ENCODE measurements at places on chromosomes 12 and 14.

DNA sequence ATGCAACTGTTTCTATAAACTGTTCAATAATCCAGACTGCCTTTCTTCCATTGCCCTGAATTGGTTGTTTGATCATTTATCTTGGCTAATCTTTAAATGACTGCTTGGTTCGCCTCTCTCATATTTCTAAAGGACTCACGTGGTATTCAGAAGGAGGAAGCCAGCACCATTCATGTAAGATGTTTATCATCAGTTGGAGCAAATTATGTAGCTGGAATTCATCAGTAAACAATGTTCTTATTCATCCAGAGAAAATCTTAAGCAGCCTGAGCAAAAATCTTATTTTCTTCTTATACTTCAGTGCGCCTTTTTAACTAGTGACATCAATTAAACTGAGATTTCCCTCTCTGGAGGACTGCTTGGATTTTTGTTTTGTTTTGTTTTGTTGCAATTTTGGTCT is 538.7 kb upstream of the TMEM132C start:
- DNase-seq, result no peak

GRCh38 chr14:23094666-23095195 is at the start of gene ACIN1:
TSS of gene ACIN1 (minus strand) at chr14:23095136. CDS start at chr14:23095112, 24 bp downstream.
- DNase-seq, result peak; percentile 83

DNA sequence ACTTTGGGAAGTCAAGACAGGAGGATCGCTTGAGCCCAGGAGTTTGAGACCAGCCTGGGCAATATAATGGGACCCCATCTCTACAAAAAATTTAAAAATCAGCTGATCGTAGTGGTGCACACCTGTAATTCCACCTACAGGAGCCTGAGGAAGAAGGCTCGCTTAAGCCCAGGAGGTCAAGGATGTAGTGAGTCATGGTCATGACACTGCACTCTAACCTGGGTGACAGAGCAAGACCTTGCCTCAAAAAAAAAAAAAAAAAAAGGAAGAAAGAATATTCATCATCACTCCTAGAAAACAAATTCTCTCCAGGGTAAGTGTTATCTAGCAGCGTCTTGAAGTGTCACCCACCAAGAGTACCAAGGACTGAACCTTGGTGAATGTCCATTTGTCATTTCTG is 34.2 kb upstream of the PLXNC1 start:
- no peak for DNase-seq

DNA sequence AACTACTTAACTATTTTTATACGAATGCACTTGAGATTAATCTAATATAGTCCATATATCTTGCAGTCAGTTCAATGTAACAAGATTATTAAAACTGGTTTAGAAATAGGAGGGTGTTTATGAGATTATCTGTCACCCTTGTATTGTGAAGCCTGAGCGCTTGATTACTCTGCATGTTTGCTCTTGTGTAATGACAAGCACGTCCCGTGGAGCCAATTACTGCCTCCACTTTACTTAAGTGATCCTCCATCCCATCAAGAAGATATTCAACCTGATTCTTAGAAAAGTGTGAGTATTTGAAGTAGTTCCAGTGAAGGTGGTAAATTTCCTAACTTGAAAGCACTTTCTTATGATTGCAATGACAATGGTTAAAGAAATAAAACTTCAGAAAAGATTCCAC is 415.2 kb upstream of the GARIN6 start:
- DNase-seq, result no peak

- DNase-seq, result no peak
Observed at GRCh38 chr12:104643093-104643818, 186.5 kb downstream of the CHST11 start.

- DNase-seq, result peak; percentile 40
Observed at GRCh38 chr12:6724409-6724797, 557 bp downstream of the COPS7A start.

GRCh38 chr14:68539241-68539737 is 253.6 kb downstream of the ZFP36L1 start:
- no peak for DNase-seq

DNA sequence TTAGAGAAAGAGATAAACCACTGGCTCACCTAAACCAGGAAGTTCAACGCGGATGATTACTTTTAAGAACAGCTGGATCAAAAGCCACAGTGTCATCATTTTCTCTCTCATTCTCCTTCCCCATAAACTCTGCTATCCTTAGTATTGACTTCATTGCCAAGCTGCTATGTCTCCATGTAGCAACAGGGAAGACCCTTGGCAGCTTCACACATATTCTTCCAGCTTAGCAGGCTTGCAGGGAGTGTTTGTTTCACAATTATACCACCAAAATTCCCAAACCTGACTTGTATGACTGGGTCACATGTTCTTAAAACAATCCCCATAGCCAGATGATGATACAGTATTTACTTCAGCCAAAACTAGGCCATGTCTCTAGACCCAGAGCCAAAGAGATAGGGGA is 235.5 kb downstream of the PAWR start:
- no peak for DNase-seq

DNA sequence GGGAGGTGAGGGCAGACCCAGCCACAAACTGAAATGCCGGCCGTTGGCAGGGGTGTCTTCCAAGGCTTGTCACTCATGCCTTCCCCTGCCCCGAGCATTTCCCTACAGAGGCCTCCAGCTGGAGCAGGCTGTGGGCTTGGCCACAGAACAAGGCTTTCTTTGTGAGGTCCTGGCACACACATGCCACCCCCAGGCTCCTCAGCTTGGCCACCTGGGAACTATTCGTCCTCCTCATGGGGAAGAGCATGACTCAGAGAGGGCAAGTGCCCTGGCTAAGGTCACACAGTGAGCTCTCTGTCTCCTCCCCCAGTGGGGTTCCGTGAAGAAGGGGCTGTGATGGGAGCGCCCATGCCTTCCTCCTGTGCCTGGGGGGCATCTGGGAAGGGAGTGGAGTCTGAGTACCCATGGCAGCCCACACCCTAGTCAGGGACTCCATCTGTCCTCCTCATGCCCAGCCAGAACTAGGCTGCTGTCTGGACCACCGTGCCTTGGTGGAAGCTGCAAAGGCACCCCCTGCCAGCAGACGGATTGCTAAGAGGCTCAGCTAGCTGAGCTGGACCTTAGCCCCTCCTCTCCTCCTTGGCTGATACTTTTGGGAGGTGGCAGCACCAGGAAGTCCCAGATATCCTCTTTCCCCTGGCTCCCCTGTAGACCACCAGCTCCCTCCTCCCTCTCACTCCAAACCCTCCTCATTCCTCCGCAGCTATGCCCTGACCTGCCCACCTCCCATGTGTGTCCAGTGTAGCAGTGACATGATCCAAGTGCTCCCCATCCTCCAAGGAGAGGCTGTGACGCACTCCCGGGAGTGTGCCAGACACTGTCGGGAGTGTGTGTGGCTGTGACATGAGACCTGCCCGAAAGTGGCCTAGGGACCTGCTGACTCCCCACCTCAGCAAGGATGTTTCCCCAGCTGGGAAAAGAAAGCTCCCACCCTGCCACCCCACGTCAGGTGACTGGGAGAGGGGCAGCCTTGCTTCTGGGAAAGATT is 21.4 kb downstream of the ABCB9 start:
- DNase-seq, result peak; percentile 86

DNA sequence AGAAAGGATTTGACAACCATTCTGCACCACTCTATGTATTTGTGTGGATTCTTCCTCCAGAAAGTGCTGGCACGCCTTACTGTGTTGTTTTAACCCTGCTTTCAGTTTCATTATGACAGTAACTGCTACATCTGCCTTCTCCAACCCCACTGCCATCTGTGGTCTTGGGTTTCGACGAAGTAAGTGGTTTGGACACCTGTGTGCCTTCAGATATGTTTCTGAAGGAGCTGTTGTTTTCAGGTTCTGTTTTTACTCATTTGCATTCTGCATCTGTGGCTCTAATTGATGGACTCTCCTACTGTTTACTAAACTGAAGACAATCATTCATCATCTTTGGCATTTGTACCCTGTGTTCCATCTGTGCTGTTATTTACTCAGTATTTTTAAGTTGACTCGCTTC is 4.1 kb downstream of the TSHR start:
- DNase-seq, result no peak

DNA sequence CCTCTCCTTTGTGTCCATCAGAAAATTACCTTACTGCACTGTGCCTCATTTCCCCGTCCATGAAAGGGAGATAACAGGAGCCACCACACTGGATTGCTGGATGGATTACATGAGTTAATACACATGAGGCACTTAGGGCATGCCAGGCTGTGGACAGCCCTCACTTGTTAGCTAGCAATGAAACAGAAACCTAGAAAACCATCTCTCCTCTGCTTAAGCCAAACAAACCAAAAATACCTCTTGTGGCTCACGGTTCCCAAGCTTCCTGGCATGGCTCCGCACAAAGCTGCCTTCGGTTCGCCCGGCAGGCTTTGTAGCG is 660 bp upstream of the HCFC2 start:
- DNase-seq, result peak; percentile 49

- DNase-seq, result no peak
Observed at GRCh38 chr12:106863189-106863588, 88.7 kb downstream of the RIC8B start.

DNA sequence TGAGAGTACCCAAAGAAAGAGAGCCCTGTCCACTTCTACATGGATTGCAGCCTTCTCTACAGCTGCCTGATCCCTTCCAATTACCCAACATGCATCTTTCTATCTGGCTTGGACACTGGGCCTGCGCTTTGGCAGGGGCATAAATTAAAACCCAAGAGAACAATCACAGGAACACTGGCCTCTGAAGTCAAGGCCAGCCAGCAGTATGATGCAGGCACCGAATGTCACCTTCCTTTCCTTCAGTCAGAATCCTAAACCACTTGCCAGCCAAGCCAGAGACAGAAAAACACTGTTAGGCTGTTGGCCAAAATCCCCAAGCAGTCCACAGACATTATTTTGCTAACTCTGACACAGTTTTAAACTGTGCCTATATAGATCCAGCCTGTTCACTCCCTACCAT is 113.7 kb downstream of the DUSP6 start:
- DNase-seq, result no peak

GRCh38 chr12:71551529-71551928 is 111.9 kb downstream of the LGR5 start:
- DNase-seq, result peak; percentile 29

DNA sequence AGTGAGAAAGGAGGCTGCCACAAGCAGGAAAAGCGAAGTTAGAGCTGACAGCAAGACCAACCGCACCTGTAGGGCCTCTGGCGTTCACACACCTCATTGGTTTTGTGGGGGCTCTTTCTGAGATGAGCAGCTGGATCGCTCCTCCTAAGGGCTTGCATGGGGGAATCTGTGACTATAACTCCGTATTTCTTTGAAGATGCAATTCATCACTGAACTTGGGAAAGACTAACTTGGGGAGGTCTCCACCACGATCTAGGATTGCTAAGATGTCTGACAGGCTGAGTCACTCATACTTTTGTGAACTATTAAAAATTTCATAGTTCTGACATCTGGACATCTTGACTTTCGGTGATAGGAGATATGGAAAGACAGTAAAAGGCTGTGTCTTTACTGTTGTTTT is 173.6 kb downstream of the ETV6 start:
- DNase-seq, result peak; percentile 44

DNA sequence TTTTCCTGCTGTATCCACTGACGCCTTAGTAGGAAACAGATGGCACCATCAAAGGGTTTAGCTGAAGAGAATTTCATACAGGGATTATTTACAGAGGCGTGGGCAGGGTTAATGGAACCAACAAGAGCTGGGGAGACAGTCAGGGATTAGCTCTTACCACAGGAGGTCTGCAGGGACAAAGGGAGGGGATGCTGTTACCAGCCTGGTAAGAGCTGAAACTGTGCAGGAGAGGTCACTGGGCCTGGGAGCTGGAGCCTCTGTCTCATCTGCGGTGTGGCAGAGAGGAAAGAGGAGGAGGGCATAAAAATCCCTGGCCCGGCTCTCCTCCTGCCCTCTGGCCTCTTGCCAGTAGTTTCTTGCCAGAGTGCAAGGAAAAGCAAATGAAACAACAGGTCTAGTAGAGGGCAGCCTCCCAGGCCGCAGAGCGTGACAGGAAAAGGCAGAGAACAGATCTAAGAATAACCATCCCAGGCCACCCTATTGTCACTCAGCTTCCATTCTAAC is 18.9 kb upstream of the POC1B start:
- DNase-seq, result peak; percentile 88

DNA sequence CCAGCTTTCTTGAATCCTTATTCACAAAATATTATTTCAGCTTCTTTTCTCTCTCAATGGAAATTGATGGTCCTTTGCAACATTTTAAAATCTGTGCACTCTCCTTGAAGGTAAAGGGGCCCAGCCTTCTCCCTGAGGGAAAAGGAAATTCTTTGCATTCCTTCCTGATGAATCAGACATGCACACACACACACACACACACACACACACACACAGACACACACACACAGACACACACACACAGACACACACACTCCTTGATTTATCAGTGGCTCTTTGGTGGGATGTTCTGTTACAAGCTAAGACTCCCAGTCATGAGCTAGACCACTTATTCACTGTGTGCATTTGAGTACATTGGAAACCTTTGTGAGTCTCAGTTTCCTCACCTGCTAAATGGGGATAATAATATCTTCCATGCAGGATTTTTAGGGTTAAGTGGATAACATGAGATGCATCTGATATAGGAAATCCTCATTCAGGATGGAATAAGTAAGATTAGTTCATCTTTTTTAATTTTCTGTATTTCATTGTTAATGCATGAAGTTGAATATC is 45.1 kb upstream of the HMGA2 start:
- DNase-seq, result peak; percentile 78

DNA sequence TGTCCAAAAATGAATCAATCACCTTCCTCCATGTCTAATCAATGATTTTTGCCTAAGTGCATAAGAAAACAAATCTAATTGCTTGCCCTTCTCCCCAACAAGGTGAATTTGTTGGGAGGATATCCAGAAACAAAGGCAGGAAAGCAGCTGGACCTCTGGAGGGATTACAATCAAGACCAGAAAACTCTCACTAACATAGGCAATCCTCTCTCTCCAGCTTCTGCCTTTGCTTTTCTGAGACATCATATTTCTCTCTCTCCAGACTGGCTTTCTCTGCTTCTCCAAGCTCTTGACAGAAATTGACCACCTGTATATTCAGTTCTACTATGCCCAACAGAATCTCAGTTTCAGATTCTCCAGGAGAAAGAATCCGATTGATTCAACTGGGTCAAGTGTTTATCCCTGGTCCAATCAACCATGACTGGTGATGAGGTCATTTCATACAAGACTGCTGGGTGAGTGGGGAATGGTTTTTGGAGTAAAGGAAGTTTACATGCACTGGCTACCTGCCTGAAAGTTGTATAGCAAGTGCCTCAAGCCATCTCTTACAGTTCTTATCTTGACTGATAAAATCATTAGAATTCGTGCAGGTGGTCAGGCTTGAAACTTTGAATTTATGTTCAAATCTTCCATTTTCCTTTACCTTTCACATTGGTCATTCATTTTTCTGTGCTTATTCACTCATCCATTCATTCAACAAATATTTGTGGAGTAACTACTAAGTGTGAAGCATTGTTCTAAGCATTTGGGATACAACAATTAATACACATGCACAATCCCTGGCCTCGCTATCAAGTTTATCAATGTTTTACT is 22.2 kb upstream of the CFAP54 start:
- DNase-seq, result peak; percentile 90
